ENCODE measurements at places on chromosomes 3 and 15.

DNA sequence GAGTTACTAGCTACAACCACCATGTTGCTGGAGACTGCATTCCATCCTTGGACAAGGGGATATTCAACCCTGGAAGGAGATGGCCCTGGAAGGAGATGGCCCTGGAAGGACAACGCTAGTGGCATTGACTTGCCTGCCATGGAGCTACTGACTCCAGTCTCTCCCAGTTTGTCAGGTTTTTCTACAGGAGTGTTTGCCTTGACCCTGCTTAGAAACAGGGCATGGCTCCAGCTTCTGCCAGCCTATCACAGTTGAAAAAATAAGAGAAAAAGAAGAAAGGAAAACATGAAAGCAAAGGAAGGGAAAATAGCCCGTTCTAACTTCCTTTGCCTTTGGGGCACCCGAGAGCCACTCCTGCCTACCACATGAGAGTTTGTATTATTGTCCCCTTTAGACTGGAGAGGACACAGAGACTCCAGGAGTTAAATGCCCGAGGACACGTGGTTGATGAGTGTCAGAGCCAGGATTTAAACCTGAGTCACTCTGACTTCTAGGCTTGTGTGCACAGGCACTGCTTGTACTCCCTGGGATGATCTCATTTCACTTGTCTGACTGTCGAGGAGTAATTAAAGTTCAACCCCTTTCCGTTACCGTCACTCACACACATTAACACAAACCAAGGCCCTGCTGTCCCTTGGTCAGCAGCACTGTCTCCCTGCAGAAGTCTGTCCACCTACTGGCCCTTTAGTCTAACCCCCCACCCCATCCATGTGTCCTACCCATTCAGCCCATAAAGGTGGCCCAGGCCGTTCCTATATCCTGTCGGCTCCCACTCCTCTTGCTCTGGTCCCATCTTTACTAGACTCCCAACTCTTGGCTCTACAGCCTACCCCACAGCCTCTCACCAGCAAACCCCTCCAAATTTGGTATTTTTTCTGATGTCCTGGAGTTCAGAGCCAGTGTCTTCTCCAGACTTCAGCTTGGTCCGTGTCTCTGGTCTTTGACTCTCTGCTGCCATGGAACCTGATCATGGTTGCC lies 46.1 kb downstream of the C2CD4A start:
- no peak for DNase-seq

DNA sequence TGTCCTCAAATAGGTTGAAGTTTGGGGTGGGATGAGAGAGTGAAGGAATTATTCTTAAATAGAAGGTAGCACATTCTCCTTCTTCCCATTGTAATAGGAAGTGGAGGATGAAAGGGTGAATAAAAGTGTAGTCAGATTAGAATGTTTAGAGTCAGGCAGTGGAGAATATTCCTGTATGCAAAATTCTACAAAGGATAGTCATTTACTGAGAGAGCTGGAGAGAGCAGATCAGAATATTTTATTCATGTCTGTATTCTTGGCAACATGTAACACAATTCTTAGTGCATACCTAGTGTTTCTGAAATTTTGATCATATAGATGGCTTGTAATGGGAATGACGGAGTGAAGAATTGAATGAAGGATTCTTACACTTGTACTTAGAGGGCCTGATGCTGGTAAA lies 139.1 kb downstream of the LSAMP start:
- DNase-seq, result no peak

- DNase-seq, result no peak
Measured at GRCh38 chr15:48501208-48501607, 144.3 kb downstream of the FBN1 start.

DNA sequence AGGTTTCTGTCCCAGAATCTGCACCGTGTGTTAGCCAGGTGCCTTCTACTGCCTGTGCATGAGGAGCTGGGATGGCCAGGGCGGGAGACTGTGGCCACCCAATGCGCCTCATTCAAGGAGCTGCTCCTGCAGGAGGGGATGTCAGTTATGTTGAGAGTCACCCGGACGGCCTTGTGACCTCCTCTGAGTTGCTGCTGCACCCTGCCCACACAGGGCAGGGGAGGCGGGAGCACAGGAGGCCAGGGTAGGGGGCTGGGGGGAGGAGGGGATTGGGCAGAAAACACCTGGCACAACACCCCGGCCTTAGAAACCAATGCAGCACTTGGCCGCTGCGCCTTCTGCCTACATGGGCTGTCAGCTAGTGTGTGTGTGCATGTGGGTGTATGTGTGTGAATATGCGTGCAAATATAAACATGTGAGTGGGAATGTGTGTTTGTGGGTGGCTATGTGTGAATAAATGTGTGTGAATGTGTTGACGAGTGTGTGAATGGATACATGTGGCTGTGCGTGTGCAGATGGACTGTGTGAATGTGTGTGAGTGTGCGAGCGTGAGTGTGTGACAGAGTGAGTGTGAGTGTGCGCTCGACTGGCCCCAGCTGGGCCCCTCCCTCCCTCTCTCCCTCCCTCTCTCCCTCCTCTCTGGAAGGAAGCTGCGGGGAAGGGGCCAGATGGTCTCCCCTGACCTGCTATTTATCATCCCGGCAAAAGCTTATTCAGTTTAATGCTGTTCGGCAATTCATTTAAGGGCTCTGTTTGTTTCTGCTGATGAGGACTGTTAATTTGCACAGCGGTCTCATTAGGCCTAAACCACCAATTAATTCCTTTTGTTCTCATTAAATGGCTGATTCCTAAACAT lies 106.9 kb downstream of the TLE3 start:
- no peak for DNase-seq

DNA sequence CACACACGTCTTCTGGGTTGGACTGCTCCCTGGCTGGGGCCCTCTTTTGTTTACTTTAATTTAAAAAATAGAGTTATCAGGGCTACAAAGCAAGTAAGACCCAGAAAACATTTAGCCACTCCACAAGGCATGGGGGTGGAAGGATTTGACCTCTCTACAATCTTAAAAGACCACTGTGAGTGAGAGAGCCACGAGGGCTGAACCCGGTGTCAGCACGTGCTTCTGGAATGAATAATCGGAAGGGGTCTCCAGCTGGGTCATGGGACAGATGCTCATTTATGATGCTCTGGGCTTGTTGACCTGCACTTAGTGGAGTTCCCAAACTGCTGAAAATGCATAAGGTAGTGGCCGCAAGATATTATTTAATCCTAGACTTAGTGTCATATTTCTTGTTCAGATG lies 52.4 kb downstream of the EIF4E3 start:
- no peak for DNase-seq

- DNase-seq, result no peak
Measured at GRCh38 chr3:73661265-73661664, 36.5 kb upstream of the PDZRN3 start.

GRCh38 chr3:185936273-185936629 lies 1.6 kb downstream of the TRA2B start:
- no peak for DNase-seq

- DNase-seq, result no peak
Measured at GRCh38 chr15:93479715-93480114, 390.7 kb upstream of the RGMA start.

GRCh38 chr3:178289544-178290160 lies 246.6 kb upstream of the KCNMB2 start:
- no peak for DNase-seq

- DNase-seq, result no peak
Measured at GRCh38 chr15:101428758-101429157, 60.7 kb downstream of the PCSK6 start.

DNA sequence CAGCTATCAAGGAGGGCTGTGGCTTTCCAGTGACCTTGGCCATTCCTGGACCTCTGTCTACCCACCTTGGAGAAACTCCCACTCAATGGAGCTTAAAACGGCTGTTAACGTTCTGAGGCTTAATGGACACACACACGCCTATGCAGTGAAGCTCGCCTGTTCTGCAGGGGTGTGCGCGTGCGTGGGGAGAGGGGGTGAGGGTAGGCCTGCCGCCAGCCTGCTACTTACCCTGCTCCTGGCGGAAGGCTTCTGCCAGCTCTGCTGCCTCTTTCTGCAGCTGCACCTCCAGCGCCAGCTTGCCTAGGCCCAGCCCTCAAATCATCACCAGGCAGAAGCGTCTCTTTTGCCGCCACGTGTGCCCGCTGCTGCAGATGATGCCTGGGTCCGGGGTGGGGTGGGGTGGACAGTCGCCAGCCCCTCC lies 23.2 kb upstream of the PARL start:
- DNase-seq, result no peak

GRCh38 chr15:27770769-27771554 lies 328.2 kb downstream of the OCA2 start:
- no peak for DNase-seq

GRCh38 chr3:127835993-127836882 lies 13.9 kb upstream of the MGLL start:
- no peak for DNase-seq

DNA sequence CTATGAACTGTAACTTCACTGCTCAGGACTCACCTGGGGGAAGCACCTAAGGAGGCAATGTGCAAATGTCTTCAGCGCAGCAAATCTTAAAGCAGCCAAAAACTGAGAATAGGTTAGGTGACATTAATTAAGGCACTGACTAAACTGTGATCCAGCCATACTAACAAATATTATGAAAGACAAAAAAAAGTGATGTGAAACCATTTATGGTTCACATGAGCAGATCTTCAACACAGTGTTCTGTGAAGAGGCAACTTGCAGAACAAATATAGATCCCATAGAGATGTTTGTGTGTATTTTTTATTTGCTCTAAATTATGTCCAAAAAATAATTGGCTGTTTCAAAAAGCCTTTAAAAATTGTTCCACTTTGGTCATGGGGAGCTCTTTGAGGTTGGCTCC lies 24.1 kb upstream of the MITF start:
- no peak for DNase-seq

DNA sequence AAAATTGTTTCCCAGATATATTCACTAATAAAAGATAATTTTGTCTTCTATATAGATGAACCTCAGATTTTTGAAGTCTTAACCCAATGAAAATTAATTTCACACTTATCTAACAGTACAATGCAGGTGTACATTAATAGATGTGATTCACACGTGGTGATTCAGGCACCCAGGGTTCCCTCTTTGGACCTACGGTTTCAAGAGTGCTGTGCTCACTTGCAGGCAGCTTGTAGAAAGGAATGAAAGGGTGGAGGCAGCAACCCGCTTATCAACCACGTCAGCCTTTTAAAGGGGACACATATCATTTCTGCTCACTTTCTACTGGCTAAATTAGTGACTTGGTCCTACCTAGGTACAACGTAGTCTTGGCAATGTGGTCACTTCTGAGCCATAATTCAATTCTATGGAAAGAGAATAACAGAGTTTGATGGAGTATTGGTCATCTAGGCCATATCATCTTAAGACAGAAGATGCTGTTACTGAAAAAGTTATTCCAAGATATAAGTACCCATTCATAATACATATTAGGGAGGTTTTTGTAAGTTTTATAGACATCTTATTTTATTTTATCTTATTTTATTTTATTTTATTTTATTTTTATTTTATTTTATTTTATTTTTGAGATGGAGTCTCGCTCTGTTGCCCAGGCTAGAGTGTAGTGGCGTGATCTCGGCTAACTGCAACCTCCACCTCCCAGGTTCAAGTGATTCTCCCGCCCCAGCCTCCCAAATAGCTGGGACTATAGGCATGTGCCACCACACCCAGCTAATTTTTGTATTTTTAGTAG lies 37.9 kb downstream of the ACP3 start:
- DNase-seq, result no peak

GRCh38 chr15:98381446-98381845 lies 266.9 kb upstream of the IGF1R start:
- DNase-seq, result no peak

DNA sequence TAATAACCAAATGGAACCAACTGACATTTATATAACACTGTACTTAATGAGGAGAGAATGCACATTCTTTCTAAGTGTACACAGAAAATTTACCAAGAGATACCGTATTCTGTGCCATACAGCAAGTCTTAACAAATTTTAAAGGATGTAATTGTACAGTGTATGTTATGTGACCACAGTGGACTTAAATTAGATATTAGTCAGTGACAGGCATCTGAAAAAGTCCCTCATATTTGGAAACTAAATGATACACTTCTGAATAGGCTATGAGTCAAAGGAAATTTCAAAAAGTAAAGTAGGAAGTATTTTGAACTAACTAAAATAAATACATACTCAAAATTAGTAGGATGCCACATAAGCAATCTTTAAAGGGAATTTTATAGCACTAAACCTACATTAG lies 59.6 kb upstream of the P3H2 start:
- no peak for DNase-seq

GRCh38 chr3:63753567-63753966 lies 65.5 kb upstream of the C3orf49 start:
- no peak for DNase-seq

- no peak for DNase-seq
Measured at GRCh38 chr3:43071313-43071893, 34.5 kb downstream of the POMGNT2 start.

DNA sequence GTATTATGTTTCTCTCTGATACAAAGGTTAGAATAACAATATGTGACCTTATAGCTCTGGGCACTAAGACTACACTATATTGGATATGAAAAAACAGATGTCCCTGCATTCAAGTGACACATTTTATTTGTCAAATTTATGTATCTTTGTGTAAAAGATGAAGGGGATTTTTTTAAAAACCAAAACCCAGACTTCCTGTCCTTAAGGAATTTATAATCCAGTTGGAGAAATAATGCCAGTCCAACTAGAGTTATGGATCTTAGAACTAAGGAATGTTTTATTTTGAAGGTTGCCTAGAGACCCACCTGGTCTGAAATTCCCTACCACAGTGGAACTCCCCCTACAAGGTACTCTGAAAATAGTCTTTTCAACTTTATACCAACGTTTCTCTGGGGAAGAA lies 33.3 kb upstream of the PIK3CB start:
- DNase-seq, result no peak

DNA sequence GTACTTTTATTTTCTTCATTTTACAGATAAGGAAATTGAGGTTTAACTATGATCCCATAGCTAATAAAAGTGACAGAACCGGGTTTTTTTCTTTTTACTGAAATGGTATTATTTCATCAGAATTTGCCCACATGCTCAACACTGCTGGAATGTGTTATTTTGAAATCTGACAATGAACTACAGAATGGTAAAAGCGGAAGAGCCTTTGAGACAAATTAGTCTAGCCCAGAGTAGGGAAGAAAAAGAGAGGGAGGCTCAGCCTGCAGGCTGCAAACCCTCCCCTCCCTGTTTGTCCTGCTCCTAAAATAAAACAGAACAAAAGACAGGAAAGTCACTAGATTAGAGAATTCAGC lies 100.3 kb upstream of the LIPC start:
- DNase-seq, result no peak

DNA sequence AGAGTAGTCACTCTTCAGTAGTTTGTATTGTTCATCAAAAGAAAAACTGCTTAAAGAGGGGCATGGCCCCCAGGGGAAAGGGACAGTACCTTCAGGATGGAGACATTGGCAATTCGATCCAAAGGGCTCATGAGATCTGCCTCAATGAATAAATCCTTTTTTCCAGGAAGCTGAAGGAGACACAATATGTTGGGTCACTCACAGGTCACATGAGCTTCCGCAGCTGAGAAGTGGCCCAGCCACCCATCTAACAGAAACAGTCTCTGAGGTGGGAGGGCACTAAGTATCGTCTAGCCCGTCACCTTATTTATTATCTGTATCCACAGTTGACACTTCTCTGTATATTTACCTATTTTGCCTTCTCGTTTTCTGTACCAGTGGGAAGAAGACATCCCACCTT lies 4.7 kb downstream of the VPS33B start:
- no peak for DNase-seq

GRCh38 chr15:85174521-85174920 lies 192.9 kb downstream of the PDE8A start:
- DNase-seq, result no peak

All from NCI-H446 (cell line).